ENCODE measurements at places on chromosomes 7 and 10. TPM values are rescaled to one million over a fixed set of nuclear protein-coding genes. Genes with fewer than 3 reads are reported as not detected.

Gene ZPBP
- 0.92 TPM for total RNA-seq

Gene STOX1
- 15.7 TPM for total RNA-seq

Gene PARP12
- 6.0 TPM for total RNA-seq

Gene HOXA9
- total RNA-seq, result not detected

Gene PDLIM1
- 2.1 TPM for total RNA-seq

Gene ADAM22
- total RNA-seq, result 103 TPM

Gene ITPRID1
- 0.23 TPM for total RNA-seq

Gene UPK3B
- total RNA-seq, result 0.23 TPM

Gene AFAP1L2
- total RNA-seq, result 18.7 TPM

Gene MACC1
- total RNA-seq, result 0.23 TPM
